ENCODE measurements at places on chromosomes 1 and 21.

DNA sequence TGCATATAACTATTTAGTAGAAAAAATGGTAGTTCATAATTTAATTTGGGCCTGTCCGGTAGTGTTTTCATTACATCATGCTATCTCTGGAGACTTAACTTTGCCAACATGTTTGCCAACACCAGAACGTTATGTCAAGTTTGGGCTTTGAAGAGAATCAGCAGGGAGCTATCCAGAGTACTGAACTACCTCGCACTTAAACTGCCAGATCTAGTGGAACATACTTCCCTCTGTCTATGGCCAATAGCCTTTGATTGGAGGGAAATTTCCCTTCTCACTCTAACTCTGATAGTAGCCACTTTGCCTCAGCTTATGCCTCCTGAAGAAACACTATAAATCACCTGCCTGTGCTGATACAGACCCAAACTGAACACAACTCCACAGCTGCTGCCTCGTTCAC is 10.0 kb downstream of the LRRC53 start:
- DNase-seq: no peak

GRCh38 chr1:59698386-59698785 is 116.4 kb upstream of the HOOK1 start:
- no peak for DNase-seq

DNA sequence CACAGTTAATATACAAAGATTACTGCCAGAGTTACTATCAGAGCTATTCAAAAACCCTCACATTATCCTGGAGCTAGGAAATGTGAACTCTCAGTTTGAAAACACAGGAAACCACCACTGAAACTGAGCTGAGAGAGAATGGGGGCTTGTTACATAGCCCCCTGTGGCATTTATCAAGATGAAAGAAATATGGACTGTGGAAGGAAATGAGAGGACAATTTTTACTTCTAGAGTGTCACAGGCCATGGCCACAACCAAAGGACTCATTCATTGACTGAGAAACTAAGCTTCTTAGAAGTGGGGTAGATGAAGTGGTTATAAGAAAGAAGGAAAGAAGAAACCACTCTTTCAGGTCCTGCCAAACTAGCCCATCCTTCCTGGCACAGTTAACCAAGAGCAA is 25.3 kb downstream of the DSTYK start:
- no peak for DNase-seq

- no peak for DNase-seq
Measured at GRCh38 chr1:92326681-92327080, 27.8 kb downstream of the RPAP2 start.

- no peak for DNase-seq
Measured at GRCh38 chr1:196425513-196425912, 182.7 kb downstream of the KCNT2 start.

DNA sequence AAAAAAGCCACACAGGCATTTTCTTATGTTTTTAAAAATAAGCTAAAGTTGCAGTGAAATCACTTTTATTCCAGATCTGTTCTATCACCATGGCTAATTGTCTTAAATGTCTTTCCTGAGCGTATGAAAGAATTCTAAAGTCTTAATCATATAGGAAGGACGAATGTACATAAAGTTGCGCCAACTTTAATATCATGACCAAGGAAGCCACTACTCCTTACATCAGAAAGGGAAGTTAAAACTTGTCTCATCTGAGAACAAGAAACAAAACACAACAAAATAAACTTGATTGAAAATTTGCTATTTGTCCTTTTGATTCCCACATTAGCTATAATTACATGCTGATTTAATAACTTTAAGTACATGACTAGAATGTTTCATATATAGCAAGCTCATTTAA is 26.5 kb downstream of the CNIH4 start:
- DNase-seq: no peak
